ENCODE measurements at places on chromosomes 11 and 22.

GRCh38 chr22:41021613-41022454 lies 70.6 kb upstream of the EP300 start:
- DNase-seq, result peak; percentile 37

DNA sequence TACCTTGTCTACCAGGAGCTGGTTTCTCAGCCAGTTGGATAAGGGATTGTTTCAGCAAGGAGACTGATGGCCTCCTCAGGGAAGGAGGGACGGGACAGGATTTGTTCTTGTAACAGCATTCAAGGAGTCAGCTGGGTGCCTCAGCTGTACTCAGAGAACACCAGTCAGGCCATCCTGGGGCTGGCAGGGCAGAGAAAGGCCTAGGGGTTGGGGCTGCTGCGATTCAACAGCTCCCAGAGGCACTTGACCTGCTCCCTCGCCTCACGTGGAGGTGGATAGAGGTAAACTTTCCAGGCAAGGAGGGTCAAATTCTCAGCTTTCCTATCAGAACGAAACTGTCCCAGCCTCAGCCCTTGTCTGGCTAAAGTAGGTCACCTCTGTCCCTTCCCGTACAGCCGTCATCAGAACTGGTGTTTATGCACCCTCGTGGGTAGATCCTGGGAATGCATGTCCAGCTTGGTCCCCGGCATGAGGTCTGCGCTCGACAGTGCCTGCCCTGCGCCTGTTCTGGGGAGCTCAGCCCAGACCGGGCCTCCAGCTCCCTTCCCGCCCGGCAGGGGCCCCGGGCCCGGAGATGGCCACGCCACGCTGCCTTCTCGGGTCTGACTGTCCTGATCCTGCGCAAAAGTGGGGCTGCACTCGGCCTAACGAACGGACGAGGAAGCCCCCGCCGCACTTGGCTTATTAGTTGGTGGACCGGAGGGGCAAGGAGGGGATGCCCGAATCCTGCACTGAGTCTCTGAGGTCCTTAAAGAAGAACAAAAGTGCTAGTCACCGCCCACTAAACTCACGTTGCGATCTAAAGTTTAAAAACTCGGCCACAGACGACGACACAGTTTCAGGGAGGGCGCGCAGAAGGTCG lies 762 bp upstream of the CCDC134 start:
- DNase-seq, result peak; percentile 38

DNA sequence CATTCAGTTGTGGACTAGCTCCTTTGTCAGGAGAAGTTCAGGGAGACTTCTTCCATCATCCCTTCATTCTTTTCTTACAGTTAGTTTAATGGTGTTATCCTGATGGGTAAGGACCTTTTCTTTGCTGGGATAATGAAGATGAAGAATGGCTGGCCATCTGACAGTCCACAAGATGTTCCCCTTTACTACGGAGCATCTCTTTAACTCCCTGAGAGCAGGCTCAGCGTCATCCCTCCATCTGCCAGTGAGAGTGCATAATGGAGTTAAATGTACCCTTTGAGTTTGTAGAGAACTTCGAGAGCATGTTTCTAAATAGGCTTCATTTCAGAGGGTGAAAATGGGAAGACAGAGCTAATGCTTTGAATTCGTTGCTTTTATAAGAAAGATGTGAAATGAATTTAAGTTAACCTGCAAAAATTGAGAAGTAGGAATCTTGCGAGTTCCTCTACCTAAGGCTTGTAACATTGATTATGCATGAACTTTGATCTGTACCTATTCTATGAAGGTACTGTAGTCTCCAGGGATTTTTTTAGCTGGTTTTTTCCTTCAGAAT lies 1.7 kb downstream of the EP300 start:
- peak; percentile 59 for DNase-seq

DNA sequence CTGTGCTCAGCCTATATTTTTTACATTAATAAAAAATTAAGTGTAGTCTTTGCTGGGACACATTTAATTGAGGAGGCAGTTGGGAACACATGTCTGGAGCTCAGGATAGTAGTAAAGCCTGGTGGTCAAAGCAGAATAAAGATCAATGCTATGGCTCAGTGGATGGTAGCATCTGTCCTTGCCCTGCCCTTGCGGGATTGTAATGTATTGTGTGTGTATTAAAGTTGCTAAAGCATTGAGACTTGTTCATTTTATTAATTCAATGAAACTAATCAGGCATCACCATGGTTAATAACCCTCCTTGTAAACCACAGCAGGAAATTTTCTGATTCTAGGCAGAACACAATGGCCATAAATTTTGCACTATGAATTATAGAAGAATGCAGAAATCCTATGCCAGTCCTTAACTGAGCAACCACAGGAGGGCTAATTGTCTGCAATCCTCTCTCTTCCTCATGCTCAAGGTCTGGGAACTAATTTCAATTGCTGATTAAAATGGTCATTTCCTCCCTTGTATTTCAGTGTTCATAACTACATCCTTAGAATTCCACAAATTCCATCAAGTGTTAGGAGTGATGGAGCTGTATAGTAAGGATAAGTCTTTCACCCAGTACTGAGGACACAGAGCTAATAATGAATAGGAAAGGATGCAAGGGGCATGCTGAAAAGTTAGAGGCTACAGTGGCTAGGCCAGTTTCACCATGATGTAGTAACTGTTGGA lies 403.2 kb upstream of the DDI1 start:
- DNase-seq, result no peak
